ENCODE measurements at places on chromosomes 7 and 10.

- DNase-seq: no peak
Observed at GRCh38 chr7:25830215-25830614, 321.8 kb upstream of the NFE2L3 start.

- peak; percentile 78 for DNase-seq
Observed at GRCh38 chr10:101694674-101695403, at the start of gene FBXW4. Gene FBXW4 (minus strand): TSS chr10:101695170. CDS start chr10:101695105, 65 bp downstream.

DNA sequence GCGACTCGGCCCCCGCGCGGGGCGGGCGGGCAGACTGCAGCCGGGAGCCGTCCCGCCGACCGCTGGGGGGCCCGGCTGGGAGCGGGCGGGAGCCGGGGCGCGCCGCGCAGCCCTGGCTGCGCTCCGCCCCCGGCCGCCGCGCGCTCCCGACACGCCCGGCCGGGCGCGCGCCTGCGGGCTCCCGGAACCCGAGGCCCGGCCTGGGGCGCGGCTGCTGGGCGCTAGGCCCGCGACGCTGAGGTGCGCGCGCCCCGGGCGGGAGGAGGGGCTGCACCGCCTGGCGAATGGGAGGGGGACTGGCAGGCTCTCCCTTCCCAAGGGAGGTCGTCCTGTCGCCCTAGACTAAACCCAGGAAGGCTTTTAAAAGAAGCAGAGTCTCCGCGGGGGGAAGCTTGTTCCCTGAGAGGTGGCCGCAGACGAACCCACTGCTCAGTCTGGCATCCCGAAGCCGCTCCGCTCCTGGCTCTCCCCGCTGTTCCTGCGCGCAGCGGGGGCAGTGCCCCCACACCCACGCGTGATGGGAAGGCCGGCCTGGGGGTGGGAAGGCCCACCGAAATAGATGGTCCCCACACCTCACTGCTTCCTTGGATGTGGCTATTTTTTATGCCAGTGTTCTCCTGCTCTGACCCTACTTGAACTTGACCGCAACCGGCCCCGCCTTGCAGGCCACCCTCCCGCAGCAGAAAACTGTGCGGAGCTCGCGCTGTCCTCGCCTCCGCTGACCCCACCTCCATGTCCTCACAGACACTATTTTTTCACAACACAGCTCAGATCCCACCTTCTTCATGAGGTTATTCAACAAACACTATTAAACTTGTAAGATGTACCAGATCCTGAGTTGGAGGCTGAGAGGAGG lies at the start of gene VOPP1:
Gene VOPP1 (minus strand): TSS at position 125 of the 856 bp plus-strand sequence. CDS start 178 bp downstream, outside the sequence.
- peak; percentile 71 for DNase-seq

GRCh38 chr10:132535065-132535651 lies 2.4 kb upstream of the INPP5A start:
- DNase-seq: no peak

DNA sequence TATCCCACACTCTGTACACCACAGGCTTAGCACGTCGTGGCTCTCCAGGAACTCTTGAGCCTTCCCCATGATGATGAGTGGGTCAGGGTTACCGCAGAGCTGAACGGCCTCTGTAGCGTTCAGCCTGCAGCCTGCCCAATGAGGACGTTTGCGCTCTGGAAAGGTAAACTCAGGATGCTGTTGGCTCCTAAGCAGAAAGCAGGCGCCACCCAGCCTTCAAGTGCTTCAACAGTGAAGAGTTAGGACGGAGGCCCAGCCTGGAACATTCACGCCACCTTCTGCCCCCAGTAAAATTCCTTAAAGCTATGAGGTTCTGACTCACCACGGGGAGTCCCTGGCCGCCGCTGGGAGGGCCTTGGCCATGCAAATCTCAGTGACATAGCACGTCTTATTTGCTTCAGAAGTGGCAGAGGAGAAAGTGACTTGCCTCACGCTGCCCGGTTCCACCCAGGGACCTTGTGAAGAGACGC lies 161.5 kb upstream of the SH2B2 start:
- no peak for DNase-seq

Measured in CD4-positive, alpha-beta T cell treated with Interleukin-6 for 4 hours (primary cell).